ENCODE measurements at places on chromosomes 1 and 21.

DNA sequence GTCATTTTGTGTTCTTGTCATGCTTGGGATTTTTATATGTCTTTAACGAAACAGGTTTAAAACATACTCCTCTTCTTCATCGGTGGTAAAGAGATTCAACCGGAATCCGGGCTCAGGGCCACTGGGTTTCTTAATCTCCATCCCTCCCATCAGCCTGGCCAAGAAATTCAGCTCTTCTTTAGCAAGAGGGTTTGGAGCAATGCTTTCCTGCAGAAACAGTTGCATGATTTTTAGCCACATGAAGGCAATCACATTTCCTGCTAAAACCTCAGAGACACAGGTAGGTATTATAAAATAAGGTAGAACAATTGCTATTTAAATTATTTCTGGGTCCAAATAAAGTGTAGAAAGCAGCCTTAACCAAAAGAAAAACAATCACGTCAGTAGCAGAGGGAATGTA is 22.7 kb upstream of the LSM10 start:
- no peak for DNase-seq

DNA sequence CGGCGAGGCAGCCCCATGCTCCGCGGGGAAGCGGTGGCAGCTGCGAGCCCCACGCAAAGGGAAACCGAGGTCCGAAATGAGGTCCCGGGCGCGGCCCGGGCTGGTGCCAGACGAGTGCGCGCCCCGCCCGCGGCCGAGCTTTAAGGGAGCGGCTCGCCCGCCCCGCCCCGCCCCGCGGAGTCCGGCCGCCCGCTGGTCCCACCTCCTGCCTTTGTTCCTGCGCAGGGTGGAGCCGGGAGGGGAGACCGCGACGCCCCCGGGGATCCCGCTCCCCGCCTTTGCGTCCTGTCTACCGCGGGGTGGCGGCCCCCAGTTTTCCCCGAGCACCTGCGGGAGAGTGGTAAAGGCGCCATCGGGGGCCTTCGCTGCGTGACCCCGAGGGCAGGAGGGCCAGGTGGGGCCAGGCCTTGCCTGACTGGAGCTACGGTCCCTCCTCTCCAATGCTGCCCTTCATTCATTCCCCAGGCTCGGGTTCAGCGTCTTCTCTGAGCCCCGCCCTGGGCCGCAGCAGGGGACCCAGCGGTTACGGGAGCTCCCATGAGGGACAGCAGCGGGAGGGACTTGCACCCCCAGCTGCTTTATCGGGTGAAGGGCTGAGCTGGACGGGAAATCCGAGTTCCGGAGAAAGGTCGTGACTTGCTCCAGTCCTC is at the start of gene HES2:
HES2 (minus strand) TSS at position 116 of the 650 bp plus-strand sequence; CDS start at position 17, 99 bp downstream.
- DNase-seq = no peak

DNA sequence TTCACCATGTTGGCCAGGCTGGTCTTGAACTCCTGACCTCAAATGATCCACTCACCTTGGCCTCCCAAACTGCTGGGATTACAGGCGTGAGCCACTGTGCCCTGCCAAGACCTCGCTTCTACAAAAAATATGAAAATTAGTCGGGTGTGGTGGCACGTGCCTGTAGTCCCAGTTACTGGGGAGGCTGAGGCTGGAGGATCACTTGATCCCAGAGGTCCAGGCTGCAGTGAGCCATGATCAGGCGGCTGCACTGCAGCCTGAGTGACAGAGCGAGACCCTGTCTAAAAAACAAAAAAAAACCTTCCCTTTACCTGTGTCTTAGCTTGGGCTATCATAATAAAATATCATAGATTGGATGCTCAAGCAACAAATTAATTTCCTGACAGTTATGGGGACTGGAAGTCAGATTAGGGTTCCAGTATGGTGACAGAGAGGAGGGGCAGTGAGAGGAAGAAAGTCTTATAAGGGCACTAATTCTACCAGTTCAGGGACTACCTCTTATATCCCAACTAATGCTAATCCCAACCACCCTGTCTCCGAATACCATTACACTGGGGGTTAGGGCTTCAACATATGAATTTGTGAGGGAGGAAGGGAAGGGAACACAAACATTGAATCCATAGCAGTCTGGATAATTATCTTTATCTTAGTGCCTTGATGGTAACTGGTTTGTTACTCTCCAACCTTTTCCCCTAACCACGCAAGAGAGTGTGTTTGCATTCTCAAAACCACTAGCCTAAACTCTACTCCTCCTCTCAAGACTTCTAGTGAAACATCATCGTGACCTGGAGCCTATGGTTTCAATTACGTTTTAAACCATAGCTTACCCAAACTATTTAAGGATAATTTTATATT is 1.0 kb upstream of the NAXE start:
- DNase-seq = no peak

DNA sequence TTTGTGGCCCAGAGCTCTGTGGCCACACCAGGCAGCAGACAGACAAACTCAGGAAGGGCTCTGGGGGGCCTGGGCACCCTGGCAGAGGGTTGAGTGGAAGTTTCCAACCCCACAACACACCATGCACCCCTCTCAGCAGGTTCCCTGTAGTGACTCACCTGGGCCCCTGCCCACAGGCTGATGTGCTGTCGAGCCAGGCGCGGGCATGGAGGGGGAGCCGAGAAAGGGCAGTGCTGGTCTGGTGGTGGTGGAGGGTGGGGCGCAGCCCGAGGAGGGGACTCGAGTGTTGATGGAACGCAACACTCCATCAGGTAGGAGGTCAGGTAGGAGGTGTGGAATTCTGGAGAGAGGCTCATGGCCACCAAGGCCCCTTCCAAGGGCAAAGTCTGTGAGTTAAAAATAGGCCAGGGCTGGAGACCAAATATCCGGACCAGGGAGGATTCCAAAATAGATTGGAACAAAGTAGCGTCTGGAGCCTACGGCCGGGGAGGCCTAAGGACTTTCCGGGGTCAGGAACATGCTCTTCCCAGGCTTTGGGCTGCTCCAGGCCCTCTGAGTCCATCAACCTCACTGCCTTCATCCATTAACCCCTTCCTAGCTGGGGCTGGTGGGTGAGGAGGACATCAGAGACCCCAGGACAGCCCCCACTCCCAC is 191.5 kb upstream of the AJAP1 start:
- DNase-seq = no peak

- DNase-seq = no peak
Observed at GRCh38 chr1:88514544-88515060, 169.5 kb upstream of the PKN2 start.

DNA sequence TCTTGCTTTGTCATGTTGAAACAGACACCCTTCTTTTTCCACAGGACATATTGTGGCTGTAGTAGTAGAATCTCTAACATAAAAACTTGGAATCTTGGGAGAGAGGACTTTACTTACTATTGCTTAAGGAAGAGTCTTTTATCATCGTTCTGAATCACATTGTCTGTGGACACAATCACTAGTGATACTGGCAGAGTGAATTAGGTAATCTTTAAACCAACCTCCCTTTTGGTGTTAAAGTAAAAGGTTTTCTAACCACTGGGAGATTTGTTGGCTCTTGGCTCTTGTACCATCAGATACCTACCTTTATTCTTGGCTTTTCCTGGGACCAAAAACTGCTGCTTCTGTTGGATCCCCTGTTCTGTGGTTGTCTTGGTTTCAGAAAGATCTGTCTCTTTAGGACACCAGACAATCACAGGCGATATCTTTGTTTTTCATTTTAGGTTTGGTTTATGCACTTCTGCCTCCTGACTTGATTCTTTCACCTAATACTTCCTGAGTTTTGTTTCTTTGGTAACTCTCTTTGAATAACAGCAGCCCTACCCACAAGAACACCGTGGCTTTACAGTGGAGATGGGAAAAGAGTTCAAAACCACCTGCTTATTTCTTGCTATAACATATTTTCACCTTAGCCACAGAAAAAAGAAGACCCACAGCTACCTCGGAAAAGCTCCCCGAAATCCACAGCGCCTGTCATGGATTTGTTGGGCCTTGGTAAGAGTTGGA is 36.6 kb upstream of the ZFP69B start:
- no peak for DNase-seq

DNA sequence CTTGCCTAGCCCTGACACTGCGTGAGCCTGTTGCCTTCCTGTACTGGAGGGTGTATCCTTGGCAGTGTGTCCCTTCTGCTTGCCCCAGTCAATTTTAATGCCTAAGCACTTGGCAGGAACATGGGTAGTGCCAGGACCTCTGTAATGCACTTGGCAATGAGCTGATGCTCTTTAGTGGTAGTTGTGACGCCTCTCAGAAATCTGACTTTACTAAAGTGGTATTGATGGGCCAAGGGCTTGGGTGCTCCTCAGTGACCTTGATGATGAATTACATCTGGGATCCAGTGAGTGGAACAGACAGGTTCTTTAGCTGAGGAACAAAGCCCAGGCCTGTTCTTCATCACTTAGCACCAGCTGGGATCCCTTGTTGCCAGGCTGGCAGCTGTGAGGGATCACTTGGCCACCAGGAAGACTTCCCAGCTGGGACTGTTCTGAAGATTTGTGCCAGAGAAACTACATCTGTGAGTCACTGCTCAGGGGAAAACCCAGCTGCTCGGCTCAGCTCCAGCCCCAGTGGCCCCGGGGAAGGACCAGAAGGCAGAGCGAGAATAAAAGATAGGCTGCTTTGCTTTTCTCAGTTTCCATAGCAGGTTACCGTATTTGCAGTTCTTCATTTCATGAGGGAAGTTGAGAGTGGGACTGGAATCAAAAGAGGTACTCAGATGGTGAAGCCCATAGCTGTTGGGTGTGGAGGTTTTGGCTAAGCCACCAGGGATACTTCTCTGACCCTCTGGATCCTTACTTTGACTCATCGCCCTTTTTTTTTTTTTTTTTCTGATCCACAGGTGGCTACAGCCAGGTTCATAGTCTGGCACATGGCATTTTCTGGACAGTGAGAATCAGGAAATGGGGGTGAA is 28.5 kb upstream of the KCNA2 start:
- peak; percentile 65 for DNase-seq

DNA sequence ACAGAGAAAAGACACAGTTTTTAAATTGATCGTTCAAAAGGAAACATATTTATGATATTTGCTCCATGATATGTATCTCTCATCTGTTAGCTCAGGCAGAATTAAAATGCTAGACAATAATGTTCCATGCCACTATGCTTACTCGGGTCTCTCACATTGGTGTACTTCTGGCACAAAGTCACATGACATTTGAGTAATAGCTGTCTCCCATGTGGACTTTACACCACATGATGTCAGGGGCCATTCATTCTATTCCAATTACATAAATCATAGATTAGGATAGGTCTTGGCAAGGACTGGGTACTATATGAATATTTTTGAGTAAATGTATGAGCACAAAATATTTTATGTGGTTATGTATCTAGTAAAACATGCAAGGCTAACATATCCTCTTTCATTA is 648.4 kb downstream of the PLA2G4A start:
- no peak for DNase-seq

GRCh38 chr1:198639671-198640143 is 867 bp downstream of the PTPRC start:
- DNase-seq = no peak

DNA sequence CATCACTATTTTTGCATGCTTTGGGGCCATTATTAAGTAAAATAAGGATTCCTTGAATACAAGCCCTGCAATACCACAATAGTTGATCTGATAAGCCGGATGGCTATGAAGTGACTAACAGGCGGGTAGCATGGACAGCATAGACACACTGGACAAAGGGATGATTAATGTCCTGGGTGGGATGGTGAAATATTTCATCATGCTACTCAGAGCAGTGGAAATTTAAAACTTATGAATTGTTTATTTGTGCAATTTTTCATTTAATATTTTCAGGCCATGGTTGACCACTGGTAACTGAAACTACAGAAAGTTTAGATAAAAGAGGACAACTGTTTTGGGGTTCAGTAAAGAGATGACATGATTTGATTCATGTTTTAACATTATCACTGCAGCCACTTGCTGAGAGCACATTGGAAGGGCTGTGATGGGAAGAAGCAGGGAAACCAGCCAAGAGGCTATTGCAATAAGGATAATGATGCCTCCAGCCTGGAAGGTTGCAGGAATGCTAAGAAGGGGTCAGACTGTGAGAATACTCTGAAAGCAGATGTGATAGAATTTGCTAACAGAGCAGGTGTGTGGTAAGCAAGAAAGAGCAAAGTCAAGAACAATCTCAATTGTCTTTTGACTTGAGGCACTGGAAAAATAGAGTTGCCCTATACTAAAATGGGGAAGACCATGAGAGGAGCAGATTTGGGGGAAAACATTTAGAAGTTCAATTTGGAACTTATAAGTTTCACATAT is 62.5 kb upstream of the TNFSF4 start:
- DNase-seq = no peak

GRCh38 chr1:8782001-8782620 is 35.3 kb downstream of the RERE start:
- DNase-seq = no peak

DNA sequence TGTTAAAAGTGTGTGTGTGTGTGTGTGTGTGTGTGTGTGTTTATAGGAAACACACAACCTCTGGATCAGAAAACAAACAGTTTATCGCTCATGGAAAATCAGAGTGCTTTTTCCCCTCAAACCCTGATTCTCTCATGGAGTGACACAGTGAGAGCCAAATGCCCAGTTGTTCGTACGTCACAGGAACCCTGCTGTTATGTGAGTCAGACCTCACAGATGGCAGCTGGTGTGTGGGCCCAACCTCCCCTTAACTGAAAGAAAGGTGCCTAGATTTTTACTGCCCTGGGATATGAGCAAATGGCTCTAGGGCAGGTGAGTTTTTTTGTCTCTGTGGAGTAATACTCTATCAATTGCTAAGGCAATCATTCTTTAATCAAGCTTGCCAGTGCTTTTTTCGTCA is 1788.1 kb downstream of the BRINP3 start:
- DNase-seq = no peak

DNA sequence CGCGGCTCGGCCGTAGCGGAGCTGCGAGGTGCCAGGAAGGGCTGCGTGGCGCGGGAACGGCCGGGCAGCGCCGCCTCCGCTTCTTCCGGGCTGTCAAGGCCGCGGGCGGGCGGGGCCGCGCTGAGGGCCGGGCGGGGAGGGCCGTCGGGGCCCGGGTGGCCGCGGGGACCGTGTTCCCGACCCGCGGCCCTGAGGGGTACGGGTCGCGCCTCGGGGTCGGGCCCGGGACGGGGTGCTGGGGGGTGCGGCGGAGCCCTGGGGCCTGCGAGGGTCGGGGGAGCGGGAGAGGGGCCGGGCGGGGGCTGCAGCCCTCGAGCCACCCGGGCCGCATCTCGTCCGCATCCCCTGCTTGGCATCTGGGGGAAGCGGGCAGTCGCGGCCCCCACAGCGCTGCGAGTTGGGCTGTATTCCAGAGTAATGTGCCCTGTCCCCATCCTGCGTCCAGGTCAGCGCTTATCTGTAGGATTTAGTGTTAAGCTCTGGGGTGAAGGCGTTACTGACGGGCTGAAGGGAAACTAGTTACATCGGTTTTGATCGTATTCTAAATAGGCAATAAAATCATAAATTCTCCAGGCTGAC is 379 bp downstream of the RER1 start:
- DNase-seq = no peak
